ENCODE measurements at places on chromosomes 4 and X.

GRCh38 chrX:99588936-99589335, 821.1 kb downstream of the PCDH19 start:
- no peak for DNase-seq

- DNase-seq: no peak
These were observed 519 bp downstream of the SLC25A4 start for GRCh38 chr4:185143601-185143969.

DNA sequence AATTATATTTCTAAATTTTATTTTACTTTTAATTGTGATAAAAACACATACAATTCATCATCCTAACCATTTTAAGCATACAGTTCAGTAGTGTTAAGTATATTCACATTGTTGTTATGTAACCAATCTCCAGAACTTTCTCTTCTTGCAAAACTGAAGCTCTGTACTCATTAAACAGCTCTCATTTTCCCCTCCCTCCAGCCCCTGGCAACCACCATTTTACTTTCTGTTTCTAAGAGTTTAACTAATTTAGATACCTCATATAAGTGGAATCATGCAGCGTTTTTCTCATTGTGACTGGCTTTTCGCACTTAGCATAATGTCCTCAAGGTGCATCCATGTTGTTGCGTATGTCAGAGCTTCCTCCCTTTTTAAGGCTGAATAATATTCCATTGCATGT, 46.7 kb upstream of the NDP start:
- DNase-seq: no peak

- no peak for DNase-seq
These were observed 49.9 kb upstream of the MND1 start for GRCh38 chr4:153294631-153295030.

DNA sequence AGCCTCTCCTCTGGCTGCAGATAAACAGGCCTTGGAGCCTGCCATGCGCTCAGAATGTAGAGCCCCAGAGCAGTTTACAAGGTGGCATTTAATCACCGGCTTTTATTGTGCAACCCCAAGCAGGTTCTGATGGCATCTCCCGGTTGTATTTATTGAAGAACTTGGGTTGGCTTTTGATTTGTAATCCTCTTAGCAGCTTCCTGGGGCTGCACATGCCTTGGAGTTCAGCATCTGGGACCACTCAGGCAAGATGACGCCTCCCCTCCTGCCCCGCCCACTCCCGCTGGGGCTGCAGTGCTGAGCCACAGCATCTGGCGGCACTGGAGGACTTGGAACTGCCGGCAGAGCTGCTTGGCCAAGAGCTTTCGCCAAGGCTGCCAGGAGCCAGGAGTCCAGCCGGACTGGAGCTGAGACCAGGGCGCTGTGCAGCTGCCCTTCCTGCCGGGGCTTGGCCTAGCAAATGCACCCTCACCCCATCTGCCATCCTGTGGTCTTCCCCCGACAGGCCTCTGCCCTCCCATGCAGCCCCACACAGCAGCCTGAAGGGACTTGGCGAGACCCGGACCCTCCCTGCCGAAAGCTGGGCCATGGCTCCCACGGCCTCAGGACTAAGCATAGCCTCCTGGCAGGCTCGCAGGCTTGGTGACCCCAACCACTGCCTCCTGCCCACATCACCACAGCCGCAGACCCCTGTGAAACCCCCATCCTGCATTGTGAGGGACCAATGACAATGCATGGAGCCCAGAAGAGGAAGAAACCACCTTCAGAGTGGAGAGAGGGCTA, 5.4 kb downstream of the HTRA3 start:
- DNase-seq: no peak

DNA sequence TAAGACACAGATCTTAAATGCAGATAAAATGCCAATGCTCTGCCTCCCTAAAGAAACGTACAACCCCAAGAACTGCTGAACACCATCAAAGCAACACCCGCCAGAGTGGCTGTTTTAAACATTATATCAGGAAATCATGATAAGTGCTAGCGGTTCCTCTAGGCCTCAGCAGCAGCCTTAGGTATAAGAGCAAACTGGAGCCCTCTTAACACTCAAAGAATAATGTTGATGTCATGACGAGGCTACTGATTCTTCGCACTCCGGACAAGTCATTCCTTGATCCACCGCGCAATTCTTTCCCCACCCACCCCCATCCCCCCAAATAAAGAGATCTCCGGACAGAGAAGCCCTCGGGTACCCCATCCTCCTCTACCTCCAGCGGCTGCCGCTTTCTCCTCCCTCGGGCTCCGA, 507 bp downstream of the LIN54 start:
- DNase-seq: no peak

DNA sequence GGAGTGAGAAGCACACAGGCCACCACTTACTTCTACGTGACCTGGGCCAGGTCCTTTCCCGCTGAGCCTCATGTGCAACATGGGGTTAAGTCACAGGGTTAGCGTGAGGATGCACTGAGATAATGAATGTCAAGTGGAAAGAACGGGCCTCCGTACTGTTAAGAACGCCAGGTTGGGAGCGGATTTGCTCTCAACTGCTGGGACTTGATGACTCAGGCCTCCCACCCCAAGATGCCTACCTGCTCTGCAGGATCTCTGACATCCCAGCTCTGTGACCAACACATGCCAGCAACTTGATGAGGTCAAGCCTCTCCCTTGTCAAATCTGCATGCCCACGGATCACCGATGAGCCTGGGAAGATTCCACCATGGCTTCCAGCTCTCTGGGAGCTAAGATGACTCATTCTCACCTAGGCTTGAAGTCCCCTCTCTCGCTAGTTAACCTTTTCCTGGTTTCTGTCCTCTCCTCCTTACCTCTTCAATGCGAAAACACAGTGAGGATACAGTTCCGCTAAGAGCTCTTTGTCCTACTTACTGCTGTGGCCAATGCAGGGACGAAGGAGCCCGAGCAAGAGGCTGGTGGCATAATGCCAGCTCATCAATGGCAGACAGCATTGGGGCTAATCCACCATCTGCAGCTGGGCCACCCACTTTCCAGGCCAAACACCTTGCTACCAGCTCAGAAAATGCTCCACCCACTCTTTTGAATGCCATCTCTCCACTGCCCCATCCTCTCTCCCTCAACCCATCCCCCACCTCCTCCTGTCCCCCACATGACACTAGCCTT, 67.6 kb downstream of the PJA1 start:
- no peak for DNase-seq

- no peak for DNase-seq
These were observed 23.6 kb upstream of the TBC1D14 start for GRCh38 chr4:6885953-6886557.

GRCh38 chr4:89403826-89404225, 96.2 kb upstream of the GPRIN3 start:
- DNase-seq: no peak

DNA sequence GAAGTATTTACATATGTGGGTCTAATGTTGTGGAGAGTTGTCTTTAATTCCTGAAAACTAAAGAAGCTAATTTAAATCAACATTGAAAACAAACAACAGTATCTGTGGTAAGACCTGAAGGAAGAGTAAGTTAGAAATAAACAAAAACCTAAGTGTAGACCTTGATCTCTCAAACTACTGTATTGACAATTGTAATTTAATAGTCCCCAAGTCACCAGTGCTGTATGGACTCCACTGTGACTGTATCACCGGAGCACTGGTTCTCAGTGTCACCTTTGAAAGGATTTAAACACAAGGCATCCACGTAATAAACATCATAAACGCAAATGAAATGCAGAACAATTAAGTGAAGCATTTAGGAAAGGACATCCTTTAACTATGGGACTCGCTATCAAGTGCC, 46.4 kb downstream of the OCRL start:
- no peak for DNase-seq

GRCh38 chrX:53255738-53256191, 25.6 kb downstream of the IQSEC2 start:
- DNase-seq: no peak

DNA sequence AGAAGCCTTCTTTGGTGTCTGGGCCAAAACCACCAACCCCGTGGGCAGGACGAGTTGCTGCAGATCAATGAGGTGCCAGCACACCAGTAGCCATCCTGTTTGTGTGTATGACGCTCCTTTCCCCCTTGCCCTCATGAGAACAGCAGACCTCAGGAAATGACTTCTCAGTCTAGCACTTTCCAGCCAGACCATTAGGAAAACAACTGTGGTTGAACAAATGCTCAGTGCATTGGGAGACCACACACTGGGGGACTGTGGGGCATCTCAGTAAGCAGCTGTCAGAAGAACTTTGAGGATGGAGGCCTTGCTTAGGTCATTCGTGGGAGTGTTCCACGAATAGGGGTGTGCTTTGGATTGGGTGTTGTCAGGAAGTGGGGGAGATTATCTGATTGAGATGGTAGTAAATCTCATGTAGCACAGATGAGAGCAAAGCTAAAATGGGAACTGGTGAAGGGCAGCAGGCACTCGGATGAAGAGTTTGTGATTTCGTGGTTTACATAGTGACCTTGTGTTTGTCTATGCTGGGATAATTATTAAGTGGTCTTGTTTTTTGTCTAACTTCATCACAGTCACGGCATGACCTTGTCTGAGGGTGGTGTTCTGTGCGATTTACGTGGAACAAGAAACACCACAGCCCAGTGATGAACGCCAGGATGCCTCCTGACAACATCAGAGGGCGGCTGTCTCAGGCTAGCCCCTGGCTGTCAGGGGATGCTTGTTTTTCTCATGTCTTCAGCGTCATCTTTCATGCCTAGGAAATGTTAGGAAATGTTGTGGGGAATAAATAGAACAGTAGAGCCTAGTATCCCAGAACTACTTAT, 70.1 kb downstream of the USP46 start:
- no peak for DNase-seq

GRCh38 chr4:81839347-81840042, 367.8 kb upstream of the RASGEF1B start:
- DNase-seq: no peak

DNA sequence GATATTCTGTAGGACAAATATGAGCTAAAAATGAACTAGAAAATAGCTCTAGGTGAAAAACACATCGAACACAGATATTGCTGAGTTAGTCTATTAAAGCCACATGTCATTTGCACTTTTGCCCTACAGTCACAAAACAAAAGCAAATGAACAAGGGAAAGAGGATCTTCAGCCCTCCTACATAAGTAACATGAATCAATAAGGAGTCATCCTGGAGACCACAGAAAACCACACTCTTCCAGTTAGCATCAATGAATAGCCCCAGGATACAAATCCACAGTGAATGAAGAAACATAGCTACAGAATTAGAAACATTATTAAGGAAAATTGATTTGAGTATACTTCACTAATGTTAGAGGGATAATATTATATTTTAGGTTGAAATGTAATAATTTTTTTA, 311.4 kb downstream of the MAPK10 start:
- no peak for DNase-seq
